ENCODE measurements at places on chromosomes 3 and 15.

- DNase-seq: no peak
Measured at GRCh38 chr3:70090322-70090913, 90.9 kb downstream of the SAMMSON start.

DNA sequence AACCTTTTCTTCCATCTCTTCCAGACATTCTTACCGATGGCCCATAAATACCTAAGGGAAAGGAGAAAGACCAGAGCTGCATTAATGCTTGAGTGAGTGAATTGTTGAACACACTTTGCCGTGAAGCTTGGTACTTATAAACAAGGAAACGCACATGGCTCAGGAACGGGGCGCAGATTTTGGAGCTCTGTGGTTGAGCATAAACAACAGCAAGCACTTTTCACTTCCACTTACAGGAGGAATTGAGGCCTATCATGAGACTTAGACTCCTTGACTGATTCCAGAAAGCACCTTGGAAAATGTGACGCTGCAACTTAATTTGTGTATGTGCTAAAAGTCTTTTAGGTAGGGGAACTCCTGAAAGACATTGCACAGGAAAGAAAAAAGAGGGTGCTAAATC is 197.5 kb upstream of the FEZF2 start:
- no peak for DNase-seq

DNA sequence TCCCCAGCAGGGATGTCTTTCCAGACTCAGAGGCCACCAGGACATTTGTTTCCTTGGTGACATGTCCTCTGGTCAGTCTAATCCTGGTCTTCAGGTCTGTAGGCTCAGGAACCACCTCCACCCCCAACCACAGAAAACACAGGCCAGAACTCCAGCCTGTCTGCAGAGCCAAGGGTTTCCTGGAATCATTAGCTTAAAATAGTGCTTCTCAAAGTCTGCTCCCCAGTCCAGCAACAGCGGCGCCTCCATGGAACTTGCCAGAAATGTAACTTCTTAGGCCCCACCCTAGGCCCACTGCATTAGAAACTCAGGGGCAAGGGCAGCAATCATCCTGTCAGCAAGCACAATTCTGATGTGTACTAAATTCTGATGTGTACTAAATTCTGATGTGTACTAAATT is 20.0 kb downstream of the SLC28A1 start:
- DNase-seq: no peak

GRCh38 chr3:123792473-123793201 is 91.5 kb downstream of the MYLK start:
- no peak for DNase-seq

- no peak for DNase-seq
Measured at GRCh38 chr3:13274551-13275332, 145.4 kb downstream of the NUP210 start.
